Stimulated activated memory B cell treated with anti-CD40 and anti-IgM and Interleukin-4, amounts not matched to agents 10 μg/mL and 1 μg/mL and 100 μg/mL, for 72 hours (primary cell): ENCODE measurements at places on chromosomes 16 and 17.

GRCh38 chr17:82929011-82929622 lies 89.3 kb upstream of the ZNF750 start:
- no peak for ATAC-seq

DNA sequence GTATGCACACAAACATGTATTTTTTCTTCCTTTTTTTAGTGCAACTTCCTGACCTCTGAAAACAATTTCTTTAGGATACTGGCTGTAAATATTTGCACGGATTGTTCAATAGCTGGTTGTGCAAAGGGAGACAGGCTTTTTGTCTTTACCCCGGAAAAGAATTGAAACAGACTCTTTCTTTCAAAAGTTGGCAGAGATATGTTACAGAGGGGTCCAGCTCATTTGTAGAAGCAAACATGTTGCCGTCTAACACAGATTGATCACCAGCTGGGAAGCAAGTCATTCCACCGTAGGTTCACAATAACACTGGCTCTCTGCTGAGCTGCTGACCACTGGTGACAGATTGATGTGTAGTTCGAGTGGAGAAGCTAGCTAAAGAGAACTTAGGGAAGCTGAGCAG lies 130.9 kb downstream of the STX8 start:
- ATAC-seq: no peak

- no peak for ATAC-seq
Measured at GRCh38 chr16:54744998-54745397, 185.7 kb upstream of the IRX5 start.

DNA sequence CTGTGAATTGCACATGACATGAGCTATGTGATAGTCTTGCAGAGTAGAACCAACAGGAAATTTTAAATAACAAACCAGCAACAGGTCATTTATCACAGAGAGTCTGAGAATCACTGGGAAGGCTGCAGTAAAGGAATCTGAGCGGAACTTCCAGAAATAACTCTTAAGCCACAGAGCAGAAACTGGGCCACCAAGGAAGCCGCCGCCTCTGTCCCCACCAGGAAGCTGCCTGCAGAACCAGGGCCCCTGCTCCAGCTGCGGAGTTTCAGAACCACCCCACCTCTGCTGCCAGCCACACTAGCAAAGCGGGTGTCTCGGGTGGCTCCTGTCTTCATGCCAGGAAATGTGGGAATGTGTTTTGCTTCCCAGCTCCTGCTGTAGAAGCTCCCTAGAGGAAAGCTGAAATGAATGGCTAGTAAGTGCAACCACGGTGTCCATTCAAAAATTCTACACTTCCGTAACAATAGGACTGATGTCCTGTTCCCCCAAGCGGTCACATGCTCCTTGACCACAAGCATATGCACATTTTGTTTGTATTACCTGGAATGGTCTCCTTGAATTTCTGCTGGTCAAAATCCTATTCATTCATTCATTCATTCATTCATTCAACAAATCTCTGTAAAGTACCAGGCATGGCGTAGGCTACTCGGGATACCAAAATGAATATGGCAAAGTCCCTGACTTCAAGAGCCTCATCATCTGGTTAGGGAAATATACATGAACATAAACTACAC lies 7.7 kb upstream of the ITPRIPL2 start:
- no peak for ATAC-seq

GRCh38 chr17:43695970-43696865 lies 34.5 kb upstream of the MEOX1 start:
- no peak for ATAC-seq

DNA sequence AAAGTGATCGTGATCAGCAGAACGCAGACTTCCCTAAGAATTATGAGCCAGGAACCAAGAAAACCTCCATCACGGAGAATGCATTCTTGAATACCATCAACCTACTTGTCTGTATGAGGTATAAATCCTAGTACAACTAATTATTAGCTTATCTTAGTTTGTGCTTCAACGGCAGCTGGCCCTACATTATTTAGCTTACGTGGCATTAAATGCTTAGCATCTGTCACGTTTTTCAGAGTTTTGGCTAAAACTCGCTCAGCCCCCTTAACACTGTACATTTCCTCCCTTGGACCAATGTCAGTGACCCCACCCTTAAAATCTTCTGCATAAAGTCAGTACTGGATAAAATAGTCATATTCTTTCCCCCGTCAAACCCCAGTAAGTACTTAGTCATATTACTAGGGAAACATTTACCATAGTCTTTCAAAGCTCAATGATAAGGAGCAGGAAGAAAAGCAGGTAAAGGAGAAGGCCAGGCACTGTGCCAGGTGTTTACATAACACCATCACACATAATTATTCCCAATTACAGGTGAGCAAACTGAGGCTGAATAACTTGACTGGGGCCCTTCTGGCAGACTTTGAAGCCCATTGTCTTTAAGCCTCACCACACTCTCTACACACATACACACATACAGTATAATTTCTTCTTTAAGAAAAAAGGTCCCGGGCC lies 16.6 kb upstream of the TXNDC11 start:
- ATAC-seq: no peak

DNA sequence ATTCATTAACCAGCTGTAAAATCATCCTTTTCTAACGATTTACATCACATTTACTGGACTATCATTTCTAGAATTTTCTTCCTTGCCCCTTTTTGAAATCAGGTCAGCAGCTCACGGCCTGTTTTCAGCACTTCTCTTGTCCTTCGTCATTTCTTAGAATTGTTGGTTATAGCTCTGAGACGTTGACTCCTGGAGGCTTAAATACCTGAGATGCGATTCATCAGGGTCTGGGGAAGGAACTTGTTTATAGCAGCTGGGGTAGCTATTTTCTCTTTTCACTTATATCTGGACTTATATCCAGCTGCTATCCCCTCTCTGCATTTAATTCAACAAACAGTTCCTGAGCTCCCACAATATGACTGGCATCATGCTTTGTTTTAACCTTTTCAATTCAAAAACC lies 338.7 kb upstream of the TNRC6C start:
- ATAC-seq: no peak

DNA sequence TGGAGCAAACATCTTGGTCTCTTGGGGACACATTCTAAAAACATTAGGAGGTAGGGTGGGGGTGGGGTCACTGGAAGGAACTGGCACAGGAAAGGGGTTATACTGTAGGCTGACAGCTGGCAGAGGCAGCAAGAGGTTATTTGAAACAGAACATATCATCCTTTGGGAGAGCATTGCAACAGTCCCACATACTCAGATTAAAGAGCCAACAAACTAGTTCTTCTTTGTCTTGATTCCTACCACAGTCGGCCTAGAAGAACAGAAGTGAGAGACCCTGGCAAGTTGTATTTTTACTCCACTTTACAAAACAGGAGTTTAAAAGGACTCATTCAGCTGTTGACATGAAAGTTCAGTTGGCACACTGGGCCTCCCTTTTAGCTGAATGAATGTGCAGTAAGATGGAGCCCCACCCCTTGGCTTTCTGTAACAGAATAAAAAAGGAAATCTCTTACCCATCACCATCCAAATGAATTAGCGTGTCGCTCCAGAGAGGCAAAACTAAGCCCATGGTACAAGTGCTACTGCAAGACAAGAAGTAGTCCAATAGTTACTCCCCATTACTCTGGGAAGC lies 54.6 kb upstream of the CORO6 start:
- no peak for ATAC-seq

DNA sequence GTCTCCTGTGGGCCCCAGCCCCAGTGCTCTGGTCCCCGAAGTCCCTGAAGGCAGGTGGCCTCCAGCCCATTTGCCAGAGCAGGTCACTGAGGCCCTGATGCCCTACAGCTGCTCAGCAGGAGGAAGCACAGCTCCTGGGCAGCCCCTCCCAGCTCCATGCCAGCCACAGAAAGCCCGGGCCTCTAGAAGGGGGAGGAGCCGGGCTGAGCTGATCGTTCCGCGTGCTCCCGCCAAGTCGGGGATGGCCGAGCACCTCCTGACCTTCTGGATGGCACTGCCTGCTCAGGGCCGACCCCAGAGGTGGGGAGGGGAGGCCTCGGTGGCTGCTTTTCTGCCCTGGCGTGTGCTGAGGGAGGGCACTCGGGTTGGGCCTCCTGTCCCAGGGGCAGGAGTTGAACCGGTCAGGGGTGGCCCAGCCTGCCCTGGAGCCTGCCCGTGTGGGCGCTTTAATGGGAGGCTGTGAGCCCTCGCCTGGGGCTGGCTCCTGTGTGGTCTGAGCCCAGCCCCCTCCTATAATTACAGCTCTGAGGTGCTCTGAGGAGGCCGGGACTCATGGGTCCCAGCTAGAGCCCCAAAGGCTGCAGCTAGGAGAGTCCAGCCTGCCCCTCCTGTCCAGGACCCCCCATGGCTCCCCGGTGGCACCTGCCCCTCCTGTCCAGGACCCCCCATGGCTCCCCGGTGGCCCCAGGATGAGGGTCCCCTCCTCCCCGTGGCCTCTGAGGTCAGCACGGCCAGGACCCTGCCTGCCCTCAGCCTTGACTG lies 29.7 kb downstream of the ZFPM1 start:
- no peak for ATAC-seq

DNA sequence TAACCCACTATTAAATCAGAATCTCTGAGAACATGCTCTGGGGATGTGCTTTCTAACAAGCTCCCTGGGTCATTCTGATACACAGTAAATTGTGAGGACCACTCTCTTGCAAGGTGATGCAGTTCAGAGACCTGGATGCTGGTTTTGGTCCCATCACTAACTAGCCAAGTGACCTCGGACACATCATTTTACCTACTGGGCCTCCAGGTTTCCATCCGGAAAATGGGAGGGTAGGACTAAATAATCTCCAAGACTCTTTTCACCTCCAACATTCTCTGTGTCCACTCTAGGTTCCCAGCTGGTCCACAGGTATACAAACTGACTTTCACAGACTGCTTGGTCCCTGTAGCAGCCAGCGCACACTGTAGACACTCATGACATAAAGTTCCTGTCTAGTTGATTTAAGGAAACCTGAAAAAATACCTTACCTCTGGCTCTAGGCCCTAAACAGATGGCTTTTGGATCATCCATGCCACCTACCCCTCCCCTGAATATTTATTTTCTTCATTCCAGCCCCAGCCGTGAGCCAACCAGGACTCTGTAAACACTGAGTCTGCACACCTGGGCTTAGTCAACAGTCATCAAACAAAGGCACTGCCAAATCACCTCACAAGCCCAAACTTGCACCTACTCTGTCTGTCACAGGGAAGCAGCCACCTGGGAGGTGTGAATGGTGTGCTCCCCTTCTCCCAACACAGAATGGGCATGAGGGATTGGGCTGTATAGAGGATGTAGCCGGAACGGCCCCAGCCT lies 51.3 kb upstream of the MRPS23 start:
- no peak for ATAC-seq

DNA sequence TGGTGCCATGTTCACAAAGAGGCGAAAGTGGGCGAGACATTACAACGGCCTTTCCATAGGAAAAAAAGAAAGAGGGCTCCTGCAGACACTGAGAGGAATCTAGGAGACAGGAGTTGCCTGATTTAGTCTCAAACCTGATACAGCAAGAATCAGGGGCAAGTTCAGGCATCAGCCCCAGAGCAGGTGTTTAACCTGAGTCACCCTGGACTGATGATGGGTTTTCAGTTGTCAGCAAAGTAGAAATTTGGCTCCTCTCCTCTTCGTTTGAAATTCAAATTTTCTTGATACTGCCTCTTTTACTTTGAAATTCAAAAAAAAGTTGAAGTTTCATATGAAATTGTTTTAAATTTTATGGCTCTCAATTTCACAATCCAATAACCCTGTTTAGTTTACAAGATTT lies 189.5 kb downstream of the ABCC12 start:
- ATAC-seq: no peak

GRCh38 chr16:12057266-12057665 lies 80.7 kb downstream of the SNX29 start:
- ATAC-seq: no peak

DNA sequence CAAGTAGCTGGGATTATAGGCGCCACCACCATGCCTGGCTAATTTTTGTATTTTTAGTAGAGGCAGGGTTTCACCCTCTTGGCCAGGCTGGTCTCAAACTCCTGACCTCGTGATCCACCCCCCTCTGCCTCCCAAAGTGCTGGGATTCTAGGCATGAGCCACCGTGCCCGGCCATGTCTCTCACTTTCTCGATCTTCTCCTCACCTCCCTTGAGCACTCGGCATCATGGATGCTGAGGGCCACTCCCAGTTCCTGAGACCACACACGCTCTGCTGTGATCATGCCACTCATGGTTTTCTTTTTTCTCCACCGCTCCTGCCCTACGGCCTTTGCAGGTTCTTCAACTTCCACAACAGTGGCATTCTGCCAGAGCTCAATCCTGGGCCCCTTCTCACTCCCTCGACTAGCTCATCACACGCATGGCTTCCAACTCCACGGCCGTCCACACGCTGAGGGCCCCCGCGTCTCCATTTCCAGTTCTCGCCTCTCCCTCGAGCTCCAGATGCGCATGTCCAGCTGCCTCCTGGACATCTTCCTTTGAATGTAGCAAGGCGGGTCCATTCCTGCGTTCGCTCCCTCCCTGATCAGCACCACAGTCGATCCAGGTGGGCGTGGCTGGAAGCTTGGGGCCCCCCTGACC lies 5.5 kb upstream of the NCBP3 start:
- ATAC-seq: no peak

DNA sequence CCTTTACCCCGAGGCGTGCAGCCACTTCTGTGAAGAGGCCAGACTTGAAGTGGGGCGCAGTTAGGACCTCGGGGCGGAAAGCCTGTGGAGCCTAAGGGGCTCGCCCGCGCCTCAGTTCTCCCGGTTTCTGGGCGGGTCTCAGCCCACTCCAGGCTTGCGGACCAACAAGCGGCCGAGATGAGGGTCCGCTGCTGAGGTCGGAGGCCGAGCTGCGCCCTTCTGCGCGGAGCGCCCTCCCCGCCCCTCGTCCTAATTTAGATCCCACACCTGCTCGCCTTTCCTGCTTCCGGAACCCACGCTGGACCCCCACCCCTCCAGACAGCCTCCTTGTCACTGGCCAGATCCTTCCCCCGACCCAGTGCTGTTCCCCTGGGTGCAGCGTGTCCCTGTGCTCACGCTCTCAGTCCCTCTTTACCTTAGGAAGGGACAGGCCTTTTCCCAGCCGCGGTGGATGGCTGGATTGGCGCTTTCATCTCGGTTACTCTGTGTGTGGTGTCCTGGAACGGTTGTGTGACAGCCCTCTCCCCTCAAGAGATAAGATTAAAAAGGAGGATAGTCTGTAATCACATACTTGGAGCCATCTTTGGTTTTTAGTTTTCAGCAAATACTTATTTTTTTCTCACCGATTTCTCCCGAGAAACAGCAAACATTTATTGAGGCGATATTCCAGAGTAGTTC lies 933 bp upstream of the ATXN7L3 start:
- no peak for ATAC-seq

GRCh38 chr16:24046442-24046841 lies 209.7 kb upstream of the CACNG3 start:
- no peak for ATAC-seq

GRCh38 chr16:51134269-51134812 lies 16.7 kb downstream of the SALL1 start:
- ATAC-seq: no peak
